ENCODE measurements at places on chromosomes 7 and 10. TPM values are rescaled to one million over a fixed set of nuclear protein-coding genes. Genes with fewer than 3 reads are reported as not detected.

Gene NSUN6
- 23.0 TPM for total RNA-seq

Gene PIK3CG
- 4.7 TPM for total RNA-seq

Gene ATOH7
- not detected for total RNA-seq

Gene MUC3A
- total RNA-seq = not detected

Gene GCK
- total RNA-seq = 0.79 TPM

Gene ST8SIA6
- 0.79 TPM for total RNA-seq

Gene LIPJ
- total RNA-seq = 0.49 TPM

Gene SLC13A1
- not detected for total RNA-seq

Gene SGCE
- 113 TPM for total RNA-seq

Gene OR9A2
- 0.20 TPM for total RNA-seq

Gene CFAP69
- 15.3 TPM for total RNA-seq

Measured in skin of body (tissue), 3 donors.